ENCODE measurements at places on chromosomes 6 and 20.

- DNase-seq, result no peak
These were observed 11.4 kb downstream of the BFSP1 start for GRCh38 chr20:17519606-17520285.

GRCh38 chr6:24484657-24485323 lies 4.6 kb downstream of the GPLD1 start:
- DNase-seq, result no peak

DNA sequence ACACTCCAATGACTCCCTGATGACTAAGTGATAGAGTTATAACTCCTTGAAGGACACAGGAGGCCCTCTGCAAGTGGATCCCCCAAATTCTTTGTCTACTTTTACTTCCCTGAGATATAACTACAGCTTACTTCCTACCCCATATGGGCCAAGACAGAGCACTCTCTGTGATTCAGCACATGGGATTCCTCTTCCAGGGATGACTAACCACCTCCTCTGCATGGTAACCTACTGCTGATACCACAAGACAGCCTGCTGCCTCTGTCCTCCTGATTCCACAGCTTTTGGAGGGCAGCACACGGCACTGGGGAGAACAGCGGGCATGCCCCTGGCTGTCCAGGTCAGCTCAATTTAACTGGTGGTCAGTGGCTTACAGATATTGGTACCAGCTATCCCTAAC lies 675.7 kb upstream of the AGPAT4 start:
- no peak for DNase-seq

GRCh38 chr6:67450641-67451040 lies 1184.4 kb upstream of the ADGRB3 start:
- DNase-seq, result no peak

DNA sequence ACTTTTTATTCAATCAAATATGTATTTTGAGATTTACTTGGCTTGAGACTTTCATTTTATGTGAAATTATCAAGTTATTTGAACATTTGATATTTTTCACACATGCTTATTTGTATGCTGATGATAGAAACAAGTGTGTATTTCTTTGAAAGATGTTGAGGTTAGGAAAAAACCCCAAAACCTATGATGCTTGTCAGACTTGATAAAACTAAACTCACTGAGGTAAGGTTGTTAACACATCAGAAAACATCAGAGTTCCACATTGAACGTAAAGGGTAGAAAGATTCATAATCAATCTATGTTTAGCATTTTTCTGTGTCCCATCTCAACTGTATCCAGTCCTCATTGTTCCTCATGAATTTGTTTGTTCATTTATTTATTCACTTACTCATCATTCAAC lies 12.2 kb downstream of the SF3B5 start:
- no peak for DNase-seq

Measured in stimulated activated CD8-positive, alpha-beta memory T cell treated with anti-CD3 and anti-CD28 coated beads, Interleukin-7, amount 100 ng/mL, for 1 hour (primary cell).